Activated CD4-positive, alpha-beta T cell treated with anti-CD3 and anti-CD28 coated beads, Interleukin-2, Interleukin-4, amounts not matched to agents 100 ng/mL and 50 ng/mL, durations not matched to agents 16 hours and 8 hours (primary cell): ENCODE measurements at places on chromosomes 13 and 19.

DNA sequence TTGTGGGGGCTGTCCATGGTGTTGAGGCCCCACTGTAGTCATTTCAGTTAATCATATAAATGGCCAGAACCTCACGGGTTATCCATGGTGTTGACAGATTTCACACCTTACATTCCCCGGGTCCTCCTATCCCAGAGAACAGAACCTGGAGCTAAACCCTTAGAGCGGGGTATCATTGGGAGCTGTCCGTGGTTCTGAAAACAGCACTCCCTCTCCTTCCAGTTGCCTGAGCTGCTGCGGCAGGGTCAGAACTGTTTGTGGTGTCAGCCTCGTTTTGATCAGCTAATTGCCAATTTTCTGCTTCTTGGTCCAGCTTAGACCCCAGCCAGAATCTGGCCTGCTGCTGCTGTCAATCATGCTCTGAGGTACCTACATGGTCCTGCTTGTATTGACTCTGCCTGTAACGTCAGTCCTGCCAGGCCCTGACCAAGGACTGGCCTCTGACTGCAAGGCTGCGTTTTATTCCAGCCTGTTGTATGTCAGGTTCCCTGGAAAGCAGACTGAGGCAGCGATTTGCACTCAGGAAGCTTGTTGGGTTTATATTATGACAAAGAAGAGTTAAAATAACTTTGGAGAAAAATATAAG is 55.8 kb upstream of the KCTD15 start:
- peak; percentile 11 for DNase-seq

GRCh38 chr13:102854675-102855074 is 8.8 kb downstream of the ERCC5 start:
- DNase-seq, result no peak

DNA sequence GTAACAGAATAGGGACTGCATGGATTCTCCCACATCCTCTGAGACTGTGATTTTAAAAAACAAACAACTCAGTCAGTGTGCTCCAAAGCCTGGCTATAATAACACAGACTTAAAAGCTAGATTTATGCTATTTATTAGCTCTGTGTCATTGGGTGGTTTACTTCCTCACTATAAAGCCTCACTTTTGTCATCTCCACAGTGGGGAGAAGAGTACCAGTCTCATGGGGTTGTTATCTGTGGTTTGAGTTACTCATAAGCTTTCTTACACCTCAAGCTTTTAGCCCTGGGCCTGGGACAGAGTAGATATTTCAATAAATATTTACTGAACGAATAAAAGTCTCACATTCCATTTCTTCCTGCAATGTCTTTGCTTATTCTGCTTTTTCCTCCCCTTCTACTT is 5.3 kb downstream of the RNASEH2B start:
- peak; percentile 55 for DNase-seq

DNA sequence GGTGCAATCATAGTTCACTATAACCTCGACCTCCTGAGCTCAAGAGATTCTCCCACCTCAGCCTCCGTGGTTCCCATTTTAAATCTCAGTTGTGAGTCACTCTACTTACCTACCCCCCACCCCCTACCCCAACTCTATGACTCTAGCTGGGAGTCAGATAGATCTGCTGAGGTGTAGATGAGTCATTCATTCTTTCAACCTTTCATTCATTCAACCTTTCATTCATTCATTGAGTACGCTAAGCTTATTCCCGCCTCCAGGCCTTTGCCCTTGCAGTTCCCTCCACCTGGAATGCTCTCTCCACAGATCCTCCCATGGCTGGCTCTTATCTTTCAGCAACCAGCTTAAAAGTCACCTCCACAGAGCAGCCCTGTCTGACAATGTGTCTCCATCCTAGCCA is 1.1 kb upstream of the MAST1 start:
- DNase-seq, result no peak

GRCh38 chr13:59745392-59745788 is 418.3 kb downstream of the DIAPH3 start:
- DNase-seq, result no peak

DNA sequence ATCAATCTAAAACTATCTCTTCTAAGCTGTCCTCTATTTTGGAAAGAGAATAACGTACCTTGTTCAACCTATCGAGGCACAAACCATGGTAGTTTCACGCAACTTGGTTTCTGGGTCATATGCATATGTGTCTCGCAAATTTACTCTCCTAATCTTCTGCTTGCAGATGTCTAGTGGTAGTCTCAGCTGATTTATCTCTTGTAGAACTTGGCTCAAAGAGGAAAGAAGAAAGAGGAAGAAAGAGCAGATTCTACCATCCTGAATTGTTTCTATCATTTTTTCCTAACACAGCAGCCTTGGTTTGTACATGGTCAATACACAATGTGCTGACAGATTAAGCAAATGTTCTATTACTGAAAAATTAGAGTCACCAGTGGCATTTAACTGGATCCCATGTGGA is 282.3 kb downstream of the SPRY2 start:
- DNase-seq, result no peak

- DNase-seq, result no peak
These were observed 110.2 kb upstream of the GJB6 start for GRCh38 chr13:20342311-20342710.

DNA sequence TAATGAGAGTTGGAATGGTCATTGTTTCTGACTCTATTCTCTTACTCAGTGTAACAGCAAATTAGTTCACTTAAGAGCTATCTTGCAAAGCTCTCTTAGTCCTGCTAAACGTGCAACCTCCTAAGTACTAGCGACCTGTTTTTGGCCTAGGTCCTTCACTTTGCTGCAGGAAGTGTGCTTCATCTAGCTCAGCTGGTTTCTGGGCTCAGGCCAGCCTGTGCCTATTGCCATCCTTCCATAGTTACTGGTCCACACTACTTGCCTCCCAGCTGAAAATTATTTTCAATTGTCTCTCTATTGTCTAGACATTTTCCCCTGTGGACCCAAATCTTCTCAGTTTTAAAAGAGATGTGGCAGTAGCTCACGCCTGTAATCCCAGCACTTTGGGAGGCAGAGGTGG is 561.3 kb downstream of the FGF9 start:
- DNase-seq, result no peak

DNA sequence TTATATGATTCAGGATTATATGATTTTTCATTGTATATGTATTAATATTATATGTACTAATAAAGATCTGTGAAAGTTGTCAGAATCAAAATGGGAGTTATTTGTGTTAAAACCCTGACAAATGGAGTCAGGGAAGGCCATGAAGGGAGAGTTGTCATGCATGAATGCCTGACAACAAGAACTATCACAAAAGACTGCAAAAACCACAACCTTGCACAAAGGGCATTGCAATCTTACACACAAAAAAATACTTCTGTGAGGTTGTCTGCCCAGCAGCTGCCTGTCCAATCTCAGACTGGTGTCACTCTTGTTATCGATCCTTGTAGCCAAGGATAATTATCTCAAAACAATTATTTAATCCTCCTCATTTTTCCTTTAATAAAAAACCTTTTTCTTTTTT is 21.2 kb upstream of the RBM26 start:
- DNase-seq, result no peak

GRCh38 chr13:113152984-113153809 is 5.3 kb upstream of the PROZ start:
- no peak for DNase-seq

GRCh38 chr13:111361873-111362648 is 41.6 kb downstream of the TEX29 start:
- DNase-seq, result no peak

DNA sequence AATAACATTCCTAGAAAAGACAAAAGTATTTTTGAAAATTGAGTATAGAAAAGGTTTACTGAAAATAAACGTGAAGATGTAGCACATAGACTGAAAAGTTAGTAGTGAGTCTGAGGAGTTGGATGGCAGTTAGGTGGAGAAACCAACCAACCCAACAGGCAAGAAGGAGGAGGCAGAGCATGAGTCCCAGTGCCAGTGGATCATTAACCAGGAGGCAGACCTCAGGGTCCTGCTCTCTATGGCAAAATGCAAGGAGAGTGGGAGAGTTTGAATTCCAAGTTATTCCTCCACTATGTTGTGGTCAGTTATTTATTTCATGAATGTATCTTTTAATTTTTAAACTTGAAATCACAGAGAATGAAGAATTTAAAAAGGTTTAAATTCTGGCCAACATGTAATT is 446.4 kb downstream of the GPC6 start:
- no peak for DNase-seq

GRCh38 chr13:30307194-30307970 is at the start of gene KATNAL1:
TSS of gene KATNAL1 (minus strand) at chr13:30307551. CDS start at chr13:30283777, 23,774 bp downstream.
- peak; percentile 67 for DNase-seq

DNA sequence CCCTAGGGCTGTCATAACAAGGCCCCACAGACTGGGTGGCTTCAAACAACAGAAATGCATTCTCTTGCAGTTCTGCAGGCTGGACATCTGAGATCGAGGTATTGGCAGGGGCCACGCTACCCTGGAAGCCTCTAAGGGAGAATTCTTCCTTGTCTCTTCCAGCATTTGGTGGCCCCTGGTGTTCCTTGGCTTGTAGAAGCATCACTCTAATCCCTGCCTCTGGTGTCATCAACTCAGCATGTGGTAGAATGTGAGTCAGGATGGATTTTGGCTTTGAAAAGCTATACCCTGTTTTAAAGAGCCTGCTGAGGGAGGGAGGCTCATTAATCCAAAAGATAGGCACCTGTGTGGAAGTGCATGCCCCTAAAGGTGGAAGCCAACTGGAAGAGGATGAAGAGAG is 7.9 kb upstream of the GGACT start:
- DNase-seq, result no peak

GRCh38 chr13:76813891-76814290 is 72.3 kb downstream of the KCTD12 start:
- DNase-seq, result no peak

GRCh38 chr13:42497798-42498197 is 76.2 kb upstream of the TNFSF11 start:
- DNase-seq, result peak; percentile 90

DNA sequence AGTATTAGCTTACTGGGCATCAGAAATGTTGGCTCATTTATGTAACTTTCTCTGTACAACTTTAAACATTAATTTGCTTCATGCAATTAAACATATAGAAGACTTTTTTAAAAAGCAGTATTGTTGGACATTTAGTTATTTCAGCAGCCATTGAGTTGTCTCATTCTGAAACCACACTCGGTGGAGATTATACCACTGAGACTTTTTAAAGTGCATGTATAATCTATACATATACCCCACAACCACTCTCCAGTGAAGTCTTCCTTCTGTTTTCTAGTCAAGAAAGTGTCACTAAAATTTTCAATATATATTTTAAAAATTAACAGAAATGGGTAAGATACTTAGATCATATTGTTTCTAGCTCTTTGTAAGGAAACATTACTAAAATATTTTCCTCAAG is 15.5 kb downstream of the SETDB2 start:
- peak; percentile 39 for DNase-seq

DNA sequence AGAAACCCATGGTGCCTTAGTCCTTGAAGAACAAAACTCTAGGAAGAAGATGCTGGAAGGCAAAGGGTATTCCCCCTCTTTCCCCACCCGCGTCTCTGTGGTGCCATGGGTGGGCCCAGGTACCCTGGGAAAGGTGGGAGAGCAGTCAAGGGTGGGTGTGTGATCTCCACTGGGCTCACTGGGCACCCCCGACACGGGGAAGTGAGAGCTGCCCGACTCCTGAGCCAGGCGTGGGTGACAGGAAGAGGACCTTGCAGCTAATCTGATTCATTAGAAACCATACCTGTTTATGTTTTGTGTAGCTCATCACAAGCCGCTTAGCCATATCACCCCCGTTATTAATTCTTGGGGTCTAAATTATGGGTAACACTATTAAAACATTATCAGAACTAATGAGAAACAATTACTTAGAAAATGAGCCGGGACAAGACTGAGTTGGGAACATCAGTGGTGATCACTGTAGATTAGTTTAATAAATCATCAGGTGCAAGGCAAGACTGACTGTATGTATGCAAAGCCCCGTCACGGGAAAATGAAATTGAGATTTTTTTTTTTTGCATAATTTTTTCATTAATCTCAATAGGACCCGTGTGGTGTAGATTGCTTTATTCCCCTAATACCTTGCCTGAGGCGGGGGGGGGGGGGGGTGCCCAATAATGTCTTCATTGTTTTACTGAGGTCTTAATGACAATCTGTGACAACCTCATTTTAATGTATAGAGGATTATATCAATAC is 77.3 kb downstream of the ZIC5 start:
- DNase-seq, result no peak

DNA sequence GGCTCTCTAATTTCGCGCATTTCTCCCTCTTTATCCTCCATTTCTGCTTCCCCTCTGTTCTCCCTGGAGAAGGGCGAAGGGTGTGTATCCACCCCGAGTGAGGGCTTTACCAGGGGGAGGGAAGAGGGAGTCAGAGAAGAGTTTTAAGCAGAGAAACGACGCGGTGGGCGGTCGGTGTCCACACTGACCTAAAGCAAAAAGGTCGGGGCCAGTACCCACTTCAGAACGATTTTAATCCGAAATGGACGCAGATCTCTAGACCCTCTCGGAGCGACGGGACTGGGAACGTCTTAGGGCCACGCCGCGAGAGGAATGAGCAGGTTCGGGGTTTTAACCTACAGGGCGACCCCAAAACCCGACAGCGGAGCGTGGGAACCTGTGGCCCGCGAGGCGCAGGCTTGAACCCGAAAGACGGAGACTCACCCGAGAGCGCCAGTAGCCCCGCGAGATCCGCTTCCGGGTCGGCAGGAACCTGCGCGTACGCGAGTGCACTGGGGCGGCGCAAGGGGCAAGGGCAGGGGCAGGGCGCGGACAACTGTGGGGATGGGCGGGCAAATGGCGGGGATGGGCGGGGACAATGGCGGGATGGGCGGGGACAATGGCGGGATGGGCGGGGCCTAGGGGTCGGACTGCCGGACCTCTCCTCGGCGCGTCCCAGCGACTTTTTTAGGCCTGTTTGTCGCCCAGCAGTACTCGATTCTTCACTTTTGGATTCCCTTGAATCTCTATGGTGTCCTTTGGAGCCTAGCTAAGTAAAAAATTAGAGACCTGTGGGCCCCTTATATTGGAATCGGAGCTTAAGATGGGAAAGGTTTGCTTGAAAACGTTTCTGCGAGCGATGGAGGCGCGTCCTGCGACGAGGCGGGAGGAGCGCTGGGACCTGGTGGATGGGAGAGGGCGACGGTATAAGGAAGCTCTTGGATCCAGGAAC is at the start of gene ZNF677:
Gene ZNF677 (minus strand): TSS at position 463 of the 931 bp plus-strand sequence. CDS start 3,323 bp downstream, outside the sequence.
- peak; percentile 65 for DNase-seq

- DNase-seq, result no peak
These were observed 50.0 kb downstream of the TNFSF11 start for GRCh38 chr13:42623916-42624315.

- no peak for DNase-seq
These were observed 83.0 kb downstream of the USP12 start for GRCh38 chr13:27088619-27089018.

DNA sequence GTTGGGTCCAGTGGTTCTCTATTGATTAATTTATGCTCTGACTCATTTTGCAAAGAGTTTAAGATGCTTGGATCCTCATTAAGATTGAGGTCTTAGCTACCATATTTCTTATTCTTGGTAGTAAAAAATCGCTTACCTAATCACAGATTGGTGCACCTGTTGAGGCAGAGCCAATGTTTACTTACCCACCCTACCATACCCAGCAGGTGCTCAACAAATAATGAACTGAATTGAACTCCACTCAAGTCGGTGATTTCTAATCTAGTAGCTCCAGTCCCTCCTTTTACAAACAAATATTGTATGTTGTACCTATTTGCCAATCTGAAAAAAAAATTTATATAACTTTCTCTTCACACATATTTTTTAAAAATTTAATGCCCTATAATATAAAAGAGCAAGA is 361.0 kb downstream of the FGF14 start:
- DNase-seq, result no peak

- DNase-seq, result no peak
These were observed 6.0 kb upstream of the RNF6 start for GRCh38 chr13:26228096-26228495.
